ENCODE measurements at places on chromosomes 13 and 19.

DNA sequence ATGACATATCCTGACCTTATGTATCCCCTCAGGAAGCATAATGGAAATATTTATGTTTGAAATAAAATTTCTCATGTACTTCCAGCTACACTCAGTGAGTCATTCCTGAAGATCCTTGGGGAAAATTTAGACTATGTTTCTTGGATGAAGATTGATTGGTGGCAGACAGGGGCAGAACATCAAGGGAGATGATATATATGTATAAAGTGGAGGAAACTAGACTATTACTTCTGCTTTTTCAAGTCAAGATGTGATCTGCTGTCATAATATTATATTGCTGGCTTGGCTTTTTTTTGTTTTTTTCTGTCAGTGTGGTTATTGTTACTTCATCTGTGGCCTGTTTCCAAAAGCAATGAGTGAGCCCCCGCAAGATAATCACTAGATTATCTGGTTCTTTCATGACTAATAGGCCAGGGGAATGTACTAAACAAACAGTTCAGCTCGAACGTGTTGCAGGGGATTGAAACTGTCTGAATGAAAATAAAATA is 87.2 kb upstream of the TNFSF11 start:
- DNase-seq, result no peak

GRCh38 chr19:17720440-17720839 is 1.2 kb downstream of the MAP1S start:
- DNase-seq, result peak; percentile 18

DNA sequence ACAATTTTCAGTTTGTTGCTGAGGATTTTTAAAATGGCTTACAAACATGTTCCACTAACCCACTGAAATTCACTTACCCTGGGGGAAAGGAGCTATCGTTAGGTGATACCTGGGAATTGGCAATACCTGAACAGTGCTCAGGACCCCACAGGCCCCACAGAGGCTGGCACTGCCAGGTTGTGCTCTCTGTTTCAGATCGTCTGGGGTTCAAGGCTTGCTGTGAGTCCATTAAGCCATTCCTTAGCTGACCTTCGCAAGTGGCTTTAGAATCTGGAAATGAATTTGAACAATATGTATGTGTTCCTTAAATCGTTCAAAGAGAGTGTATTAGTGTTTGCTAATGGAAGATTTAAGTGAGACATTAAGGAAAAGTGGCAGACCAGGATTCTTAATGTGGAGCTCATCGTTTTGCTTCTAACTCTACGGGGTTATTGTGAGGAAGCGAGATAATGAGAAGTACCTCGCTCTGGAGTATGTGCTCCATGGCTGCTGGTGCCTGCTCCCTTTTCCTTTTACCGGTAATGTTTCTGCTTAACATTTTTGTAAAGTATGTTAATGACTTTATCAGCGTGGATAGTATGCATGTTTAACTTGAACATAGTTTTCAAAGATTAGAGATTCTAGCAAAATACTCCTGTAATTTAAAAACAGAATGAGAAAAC is 13.6 kb downstream of the KLF5 start:
- no peak for DNase-seq

DNA sequence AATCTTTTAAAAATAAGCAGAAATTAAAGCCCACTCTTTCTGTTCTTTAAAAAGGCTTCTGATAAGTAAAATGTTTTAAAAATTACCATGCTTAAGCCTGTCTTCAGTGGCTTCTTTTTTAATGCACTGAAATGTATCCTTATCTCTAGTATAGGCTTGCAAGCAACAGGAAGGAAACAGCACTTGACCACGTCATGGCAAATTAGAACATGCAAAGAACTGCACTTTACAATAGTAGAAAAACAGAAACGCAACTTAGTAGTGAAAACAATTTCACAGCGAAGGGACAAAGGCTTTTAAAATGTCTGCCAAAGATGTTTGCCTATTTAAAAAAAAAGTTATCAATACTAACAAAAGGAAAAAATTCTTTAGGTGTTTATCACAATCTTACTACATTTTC is 36.3 kb downstream of the ELF1 start:
- peak; percentile 61 for DNase-seq

- DNase-seq, result no peak
Measured at GRCh38 chr13:51778392-51778791, 25.6 kb downstream of the DHRS12 start.

DNA sequence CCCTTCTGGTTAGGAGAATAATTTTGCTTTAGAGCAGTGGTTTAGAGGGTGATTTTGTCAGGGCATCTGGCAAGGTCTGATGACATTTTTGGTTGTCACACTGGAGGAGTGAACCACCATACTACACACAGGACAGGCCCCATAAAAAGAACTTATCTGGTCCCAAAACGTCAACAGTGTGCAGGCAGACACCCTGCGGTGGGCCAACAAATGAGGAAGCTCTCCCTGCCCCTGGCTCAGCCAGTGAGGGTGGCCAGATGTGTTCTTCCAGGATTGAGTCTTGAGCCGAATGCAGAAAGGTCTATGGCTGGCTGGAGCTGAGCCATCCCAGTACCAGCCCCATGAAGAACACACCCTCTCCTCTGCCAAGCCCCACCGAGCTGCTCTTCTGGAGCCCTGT is 149.2 kb downstream of the MIPEP start:
- DNase-seq, result no peak

DNA sequence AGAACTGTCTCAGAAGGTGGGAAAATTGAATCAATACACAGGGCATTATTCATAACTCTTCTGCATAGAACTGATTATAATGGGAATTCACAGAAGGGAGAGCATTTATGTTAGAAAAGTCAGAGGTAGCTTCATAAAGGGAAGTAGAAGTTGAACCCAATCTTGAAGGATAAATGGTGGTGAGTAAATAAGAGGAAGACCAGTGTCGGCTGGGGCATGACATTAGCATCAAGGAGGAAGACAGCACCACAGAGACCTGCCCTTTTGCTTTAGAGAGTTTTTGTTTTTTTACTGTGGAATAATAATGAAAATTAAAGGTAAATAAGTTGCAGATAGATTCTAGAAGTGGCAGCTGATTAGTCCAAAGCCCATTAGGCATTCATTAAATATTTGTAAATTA is 21.9 kb downstream of the CDC16 start:
- DNase-seq, result no peak

GRCh38 chr19:28428663-28429348 is 784.1 kb downstream of the UQCRFS1 start:
- DNase-seq, result no peak

DNA sequence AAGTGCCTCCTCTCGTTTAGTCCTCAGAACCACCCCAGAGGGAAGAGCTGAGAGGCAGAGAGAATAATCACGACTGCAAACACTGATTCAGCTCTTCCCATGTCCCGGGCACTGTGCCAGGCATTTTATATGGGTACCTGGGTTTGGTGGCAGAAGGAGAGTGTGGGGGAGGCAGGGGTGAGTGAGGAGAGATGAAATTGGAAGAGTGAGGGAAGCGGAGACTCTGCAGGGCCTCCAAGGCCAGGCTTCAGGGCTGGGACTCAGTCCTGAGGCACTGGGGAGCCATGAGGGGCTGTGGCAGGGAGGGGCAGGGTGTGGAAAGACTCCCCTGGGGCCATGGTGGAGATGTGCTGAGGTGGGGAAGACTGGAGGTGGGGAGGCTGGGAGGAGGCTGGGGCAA is 8.7 kb downstream of the SYNGR4 start:
- no peak for DNase-seq

- DNase-seq, result no peak
Measured at GRCh38 chr13:105255472-105255871, 1280.0 kb downstream of the EFNB2 start.
